T1000 (cell line): ENCODE measurements at places on chromosomes 4 and X.

DNA sequence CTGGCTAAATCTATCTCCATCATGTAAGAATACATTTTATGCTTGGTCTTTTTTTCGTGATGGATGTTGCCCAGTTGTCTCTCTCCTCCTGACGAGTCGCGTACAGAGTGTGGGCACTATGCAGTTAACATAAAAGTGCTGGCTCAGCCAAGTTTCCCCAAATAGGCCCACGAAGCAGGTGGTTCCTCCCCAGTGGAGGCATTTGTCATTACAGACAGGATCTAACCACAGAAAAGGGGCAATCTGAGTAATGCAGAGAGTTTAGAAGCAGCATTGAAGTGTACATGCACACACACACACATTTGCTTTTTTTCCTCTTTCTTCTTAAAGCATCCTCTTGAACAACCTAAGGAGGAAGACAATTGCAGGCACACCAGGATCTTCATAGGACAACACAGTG is 188.7 kb upstream of the VCX start:
- no peak for DNase-seq

GRCh38 chrX:15973299-15973698 is 118.7 kb upstream of the AP1S2 start:
- DNase-seq: no peak

DNA sequence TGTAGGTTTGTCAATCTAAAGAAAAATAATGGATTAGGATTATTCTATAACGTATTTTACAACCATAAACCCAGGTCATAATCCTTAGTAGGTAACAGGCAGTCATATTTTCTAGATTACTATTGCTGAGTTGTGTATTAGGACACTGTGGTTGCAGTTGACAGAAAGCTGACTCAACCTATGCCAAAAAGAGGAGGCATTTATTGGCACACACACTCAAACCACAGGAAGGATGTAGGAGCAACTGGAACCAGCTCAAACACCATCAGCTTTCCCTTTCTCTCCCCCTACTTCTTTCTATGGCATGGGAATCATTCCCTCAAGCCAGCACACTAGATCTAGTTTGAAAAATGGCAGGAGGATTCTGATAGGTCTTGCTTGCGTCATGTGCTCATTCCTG is 136.4 kb upstream of the FAM9C start:
- DNase-seq: no peak

DNA sequence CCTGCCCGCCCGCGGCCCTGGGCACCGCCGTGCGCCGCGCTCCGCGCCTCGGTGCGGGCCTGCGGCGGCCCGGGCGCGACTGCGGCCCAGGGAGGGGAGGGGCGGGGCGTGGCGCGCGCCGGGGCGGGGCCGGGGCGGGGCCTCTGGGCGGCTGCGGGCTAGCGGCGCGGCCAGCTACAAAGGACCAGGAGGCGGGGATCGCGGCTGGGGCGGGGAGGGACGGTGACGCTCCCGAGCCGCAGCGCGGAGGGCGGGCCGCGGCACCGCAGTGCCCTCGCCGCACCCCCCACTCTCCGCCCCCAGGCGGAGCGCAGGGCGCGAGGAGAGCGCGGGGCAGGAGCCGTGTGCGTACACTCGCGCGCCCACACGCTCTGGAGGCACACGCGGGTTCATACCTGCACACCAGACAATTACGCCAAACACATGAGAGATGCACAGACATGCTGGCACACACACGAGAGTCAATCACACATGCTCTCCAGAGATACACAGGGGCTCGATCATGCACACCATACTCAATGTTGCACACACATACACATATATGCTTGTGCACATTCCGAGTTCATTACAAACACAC is at the start of gene CRMP1:
Gene CRMP1, minus strand, starts transcription at position 83 of the 577 bp plus-strand sequence. CDS start 117 bp downstream, outside the sequence.
- DNase-seq: no peak

DNA sequence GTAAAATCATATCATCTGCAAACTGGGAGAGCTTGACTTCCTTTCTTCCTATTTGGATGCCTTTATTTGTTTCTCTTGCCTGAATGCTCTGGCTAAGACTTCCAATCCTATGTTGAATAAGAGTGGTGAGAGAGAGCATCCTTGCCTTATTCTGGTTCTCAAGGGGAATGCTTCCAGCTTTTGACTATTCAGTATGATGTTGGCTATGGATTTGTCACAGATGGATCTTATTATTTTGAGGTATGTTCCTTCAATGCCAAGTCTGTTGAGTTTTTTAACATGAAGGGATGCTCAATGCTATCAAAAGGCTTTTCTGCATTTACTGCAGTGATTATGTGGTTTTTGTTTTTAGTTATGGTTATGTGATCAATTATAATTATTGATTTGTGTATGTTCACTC is 2144.6 kb upstream of the TENM3 start:
- no peak for DNase-seq

DNA sequence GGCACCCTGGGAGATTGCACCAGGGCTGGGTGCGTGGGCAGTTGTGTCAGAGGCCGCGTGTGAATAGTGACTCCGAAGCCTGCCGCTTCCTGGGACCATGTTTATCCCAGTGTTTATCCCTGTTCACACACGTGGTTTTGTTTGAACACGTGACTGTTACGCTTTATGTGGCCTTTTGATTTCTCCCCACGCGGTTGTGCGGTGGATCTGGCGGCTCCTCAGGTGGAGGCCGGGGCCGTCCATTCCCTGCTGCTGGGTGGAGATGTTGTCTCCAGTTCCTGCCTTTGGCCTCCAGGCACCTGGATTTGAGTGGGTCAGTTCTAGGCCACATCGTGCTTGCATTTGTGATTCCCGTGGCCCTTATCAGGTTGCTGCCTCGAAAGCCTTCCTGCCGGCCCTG is 35.1 kb downstream of the NELFA start:
- DNase-seq: no peak

GRCh38 chrX:137058339-137059127 is 24.7 kb upstream of the GPR101 start:
- DNase-seq: no peak

GRCh38 chr4:146336410-146336807 is 122.1 kb downstream of the REELD1 start:
- DNase-seq: no peak

DNA sequence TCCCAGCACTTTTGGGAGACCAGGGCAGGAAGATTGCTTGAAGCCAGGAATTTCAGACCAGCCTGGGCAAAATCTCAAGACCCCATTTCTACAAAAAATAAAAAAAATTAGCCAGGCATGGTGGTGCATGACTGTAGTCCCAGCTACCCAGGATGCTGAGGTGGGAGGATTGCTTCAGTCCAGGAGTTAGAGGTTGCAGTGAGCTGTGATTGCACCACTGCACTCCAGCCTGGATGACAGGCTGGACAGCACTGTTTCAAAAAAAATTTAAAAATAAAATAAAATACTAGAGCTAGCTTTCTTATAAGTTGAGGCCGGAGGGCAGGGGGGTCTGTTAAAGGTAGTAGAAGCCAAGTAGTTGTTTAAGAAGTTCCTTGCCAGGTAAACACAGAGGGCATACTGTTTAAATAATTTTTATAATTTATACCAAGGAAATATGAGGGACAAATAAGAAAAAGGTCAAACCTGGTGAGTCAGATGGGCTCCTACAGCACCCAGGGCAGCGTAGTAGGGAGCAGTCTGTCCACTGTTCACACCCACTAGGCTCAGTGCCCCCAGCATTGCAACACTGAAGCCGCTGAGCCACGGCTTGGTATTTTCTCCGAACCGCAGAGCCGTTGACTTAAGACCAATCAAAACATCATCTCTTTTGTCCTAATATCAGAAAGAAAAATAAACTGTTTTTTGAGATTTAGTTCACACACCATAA is 17.3 kb downstream of the COQ2 start:
- no peak for DNase-seq

DNA sequence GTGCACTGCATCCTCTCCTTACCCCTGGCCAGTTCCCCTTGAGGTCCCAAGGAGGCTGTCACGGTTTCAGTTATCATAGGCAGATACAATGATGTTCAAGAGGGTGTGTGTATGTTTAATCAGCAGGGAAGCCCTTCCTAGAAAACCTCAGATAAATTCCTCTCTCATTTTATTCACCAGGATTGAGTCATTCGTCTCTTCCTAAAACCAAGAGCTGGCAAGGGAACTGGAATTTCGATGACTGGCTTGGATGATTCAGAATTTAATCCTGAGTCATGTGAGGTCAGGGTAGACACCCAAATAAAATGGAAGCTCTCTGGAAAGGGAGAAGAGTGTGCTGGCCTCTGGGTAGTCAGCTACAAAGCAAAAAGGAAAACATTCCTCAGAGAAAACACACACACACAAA is 106.2 kb upstream of the RAPGEF2 start:
- peak; percentile 62 for DNase-seq

DNA sequence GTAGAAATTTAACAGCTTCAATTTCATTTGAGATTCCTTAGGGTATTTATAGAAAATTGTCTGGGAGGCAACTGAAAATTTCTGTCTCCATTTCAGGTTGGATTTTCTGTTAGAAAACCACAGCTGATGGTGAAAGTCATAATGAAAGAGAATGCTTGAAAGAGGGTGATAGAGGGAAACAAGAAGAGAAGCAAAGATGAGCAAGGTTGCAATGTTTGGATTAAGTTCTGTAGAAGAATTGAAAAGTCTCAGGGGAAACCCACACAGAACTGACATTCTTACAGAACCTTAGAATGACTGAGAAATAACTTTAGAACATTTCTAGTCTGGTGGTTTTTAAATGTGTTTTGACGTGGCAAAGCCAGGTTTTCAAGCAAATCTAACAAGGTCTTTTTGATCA is 14.7 kb downstream of the GBA3 start:
- no peak for DNase-seq

DNA sequence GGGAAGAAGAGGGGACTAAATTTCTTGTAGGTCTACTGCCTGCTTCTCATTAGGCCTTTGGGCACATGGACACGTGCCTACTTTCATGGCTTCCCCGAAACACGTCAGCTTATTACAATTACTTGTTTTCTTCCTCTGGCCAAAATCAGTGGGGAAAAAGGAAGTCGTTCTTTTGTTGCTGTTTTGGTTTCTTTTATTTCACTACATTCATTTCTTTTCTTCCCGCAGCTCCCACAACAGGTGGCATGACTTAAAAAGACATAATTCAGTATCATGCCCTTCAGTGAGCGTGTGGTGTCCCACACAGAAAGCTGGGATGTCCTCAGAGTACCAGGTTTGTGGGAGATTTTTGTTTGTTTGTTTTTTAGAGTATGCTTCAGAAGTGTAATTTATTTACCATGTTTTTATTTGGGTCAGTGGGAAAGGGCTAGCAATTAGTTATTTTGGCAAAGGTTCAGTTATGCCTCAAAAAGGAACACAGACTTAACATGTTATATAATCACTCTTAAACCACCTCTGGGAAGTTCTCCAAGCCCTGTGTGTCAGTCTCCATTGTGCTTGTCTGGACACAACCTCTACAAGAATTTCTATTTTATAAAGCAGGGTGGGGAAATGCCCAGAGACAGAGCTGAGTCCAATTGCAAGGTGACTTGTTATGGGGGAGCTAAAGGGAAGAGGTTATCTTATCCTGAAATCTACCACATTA is 44.2 kb upstream of the SPRY1 start:
- no peak for DNase-seq

DNA sequence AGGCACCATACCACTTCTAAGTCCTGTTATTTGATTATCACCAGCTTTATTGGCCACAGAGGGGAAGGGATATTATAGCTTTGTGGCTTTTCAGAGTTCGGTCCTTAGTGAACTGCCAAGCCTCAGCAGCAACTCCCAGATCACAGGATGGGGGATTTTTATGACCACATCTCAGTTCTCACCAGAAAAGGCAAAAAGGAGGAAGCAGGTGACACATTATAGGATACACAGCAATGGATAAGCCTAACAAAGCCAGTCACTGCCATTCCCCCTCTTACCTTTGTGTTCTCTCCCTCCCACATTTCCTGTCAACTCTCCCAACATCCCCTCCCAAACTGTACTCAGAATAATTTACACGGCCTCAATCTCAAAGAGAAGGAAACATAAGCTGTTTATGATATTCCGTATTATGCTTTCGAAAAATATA is 142.8 kb downstream of the MGST2 start:
- DNase-seq: no peak

DNA sequence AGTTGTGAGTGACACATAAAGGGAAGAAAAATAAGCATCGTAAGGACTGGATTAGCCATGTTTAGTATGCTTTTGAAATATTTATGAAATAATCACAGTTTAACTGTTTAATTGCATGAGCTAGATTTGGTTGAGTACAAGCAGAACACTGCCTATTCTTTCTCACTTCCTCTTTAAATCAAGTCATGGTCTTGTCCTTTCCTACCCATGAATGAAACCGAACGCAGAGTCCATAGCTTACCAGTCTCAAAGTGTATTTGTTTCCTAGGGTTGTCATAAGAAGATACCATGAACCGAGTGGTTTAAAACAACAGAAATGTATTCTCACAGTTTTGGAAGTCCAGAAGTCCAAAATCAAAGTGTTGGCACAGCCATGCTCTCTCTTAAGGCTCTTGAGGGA is 684.0 kb upstream of the MAGEB2 start:
- no peak for DNase-seq

DNA sequence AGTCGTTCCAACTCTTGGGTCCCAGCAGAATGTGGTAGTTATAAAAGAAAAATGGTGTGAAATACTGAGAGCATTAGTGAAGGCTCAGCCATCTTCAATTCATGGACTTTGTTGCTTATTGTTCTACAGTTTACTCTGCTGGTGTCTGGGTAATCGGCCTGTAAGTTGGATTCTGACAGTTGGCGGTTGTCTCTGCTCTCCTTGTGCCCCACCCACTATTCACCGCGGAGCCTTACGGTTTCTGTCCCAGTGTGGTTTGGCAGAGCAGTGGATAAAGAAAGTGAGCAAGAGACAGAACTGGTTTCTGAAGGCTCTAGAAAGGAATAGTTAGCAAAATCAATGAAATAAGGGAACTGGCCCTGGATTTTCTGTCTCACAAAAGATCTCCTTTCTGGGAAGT is 9.1 kb downstream of the LONRF3 start:
- no peak for DNase-seq

- no peak for DNase-seq
Measured at GRCh38 chr4:10784621-10785020, 100.1 kb upstream of the CLNK start.

DNA sequence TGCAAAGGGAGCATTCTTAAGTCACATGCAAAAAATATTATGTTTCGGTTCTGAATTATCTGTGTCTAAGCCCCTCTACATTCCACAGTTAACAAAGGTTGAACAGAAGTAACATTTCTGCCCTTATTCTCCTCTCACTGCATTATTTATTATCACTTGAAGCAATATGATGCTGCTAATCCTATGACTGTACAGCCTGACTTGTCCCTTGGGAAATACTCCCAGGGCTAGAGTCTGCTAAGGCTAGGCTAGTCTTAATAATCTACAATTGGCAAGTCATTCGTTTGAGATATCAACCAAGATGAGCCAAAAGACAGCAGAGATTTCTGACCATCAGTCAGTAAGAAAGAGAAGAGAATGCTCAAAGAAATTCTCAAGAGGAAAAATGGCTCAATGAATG is 226.9 kb upstream of the HCCS start:
- no peak for DNase-seq

DNA sequence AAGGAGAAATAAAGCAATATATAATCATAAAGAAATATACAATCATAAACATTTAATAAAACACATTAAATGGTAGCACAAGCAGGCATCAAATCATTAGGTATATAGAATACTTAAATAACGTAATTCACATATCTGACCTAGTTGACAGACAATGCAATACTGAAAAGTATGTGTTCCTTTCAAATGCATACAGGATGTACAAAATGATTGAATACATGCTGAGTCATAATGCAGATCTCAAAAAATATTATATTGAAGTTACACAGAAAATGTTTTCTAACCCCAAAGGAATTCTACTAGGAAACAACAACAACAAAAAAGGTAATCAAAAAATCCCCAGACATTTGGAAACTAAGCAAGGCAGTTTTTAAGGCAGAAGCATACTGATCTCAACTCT is 1072.0 kb upstream of the INTU start:
- DNase-seq: no peak
